ENCODE measurements at places on chromosomes 3 and 15. TPM values are rescaled to one million over a fixed set of nuclear protein-coding genes. Genes with fewer than 3 reads are reported as not detected.
A peak's percentile ranks its signal among the peaks of the same experiment; 100 is the strongest.

GRCh38 chr3:69547461-69547880, 161.6 kb upstream of the FRMD4B start:
- no peak for DNase-seq

DNA sequence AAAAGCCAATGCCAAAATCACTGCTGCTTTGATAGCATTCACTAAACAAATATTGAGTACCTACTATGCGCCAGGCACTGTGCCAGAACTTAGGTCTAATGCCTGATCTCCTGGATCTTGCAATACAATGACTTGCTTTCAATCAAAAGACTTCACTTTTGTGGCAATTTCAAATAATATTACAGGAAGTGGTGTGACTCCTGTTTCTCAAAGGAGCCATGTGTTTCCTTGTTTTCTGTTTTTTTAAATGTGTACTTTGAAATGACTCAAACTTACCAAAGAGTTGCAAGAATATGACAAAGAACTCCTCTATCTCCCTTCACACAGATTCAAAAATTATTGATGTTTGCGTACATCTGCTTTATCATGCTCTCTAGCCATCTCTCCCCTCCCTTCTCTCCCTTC, 18.3 kb downstream of the OSBPL10 start:
- DNase-seq, result peak; percentile 86

DUOX1 gene
- not detected for total RNA-seq

CYP1A1 gene
- total RNA-seq, result 2.5 TPM

- peak; percentile 64 for DNase-seq
Measured at GRCh38 chr3:190912736-190913135, 50.2 kb upstream of the GMNC start.

ECE2 gene
- total RNA-seq, result not detected

- DNase-seq, result peak; percentile 30
Measured at GRCh38 chr3:16290007-16290826, 25.2 kb downstream of the OXNAD1 start.

GRCh38 chr15:50652671-50653070, 33.9 kb downstream of the TRPM7 start:
- DNase-seq, result no peak

DNA sequence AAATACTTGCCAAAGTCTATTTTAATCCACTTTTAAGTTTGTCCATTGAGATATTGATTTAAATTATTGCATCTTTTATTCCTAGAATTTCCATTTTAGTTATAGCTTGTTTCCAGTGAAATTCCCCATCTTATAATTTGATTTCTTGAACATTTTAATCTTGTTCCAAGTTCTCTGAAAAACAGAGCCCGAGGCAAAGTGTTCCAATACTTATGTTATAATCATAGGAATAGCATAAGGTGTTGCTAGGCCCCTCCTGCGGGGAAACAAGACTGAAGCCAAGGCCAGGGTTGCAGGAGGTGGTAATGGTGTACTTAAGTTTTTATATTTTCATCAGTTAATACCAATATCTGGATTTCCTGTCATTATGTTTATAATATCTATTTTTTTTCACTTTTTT, 226.6 kb downstream of the ADAMTSL3 start:
- no peak for DNase-seq

PHLDB2 gene
- 58.5 TPM for total RNA-seq

SLC24A5 gene
- not detected for total RNA-seq

DNASE1L3 gene
- total RNA-seq, result not detected

DNA sequence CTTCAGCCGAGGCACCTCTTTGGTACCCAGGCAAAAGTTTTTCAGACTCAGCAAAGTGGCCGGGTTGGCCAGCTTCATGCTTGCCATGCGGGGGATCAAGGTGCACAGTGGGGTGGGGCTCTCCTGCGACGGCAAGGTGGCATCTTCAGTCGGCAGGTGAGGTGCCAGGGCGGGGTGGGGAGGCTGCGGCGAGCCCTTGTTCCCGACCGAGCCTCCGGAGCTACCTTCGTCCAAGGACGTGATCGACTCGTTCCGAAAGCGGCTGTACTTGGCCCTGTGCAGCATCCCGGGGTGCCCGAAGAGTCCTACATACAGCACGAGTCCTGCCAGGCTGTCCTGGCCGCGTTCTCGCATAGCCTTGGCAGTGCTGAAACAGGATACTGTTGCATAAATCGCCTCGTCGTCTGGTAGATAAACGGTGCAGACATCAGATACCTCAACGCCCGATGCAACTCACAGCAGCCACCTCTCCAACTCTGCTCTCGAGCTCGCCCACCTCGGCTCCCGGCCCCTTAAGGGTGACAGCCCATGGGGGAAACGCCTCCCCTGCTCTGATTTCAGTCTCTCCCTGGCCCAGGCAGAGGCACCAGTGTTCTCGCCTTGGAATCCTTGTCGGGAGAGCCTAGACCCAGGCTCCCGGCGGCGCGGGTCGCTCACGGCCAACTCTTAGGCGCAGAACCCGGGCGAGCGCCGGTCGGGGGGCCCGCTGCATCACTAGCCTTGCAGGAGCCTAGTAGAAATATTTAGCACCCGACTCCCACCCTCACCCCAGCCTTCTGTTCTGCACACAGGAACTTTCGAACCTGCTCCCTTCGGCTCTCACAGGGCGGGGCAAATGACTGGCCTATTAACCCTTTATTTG, 826 bp downstream of the SHC4 start:
- DNase-seq, result no peak

DNA sequence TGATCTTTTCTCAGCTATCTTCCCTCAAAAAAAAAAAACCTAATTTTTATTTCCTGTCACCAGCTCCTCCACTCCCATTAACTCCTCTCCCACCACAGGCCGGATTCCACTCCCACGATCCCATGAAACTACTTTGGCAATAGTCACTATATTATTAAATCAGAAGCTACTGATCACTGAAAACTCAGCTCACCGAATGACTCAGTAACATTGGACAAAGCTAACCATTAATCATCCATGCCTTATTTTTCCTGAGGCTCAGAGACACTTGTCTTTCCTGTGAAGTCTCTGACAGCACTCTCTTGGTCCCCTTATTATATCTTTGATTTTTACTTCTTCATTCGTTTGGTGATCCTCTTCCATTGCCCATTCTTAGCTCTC, 260.2 kb downstream of the CGGBP1 start:
- DNase-seq, result peak; percentile 60

GRCh38 chr3:87413814-87414213, 137.4 kb upstream of the POU1F1 start:
- no peak for DNase-seq

PLOD2 gene
- total RNA-seq, result 74.7 TPM

- no peak for DNase-seq
Measured at GRCh38 chr15:57532731-57533447, 58.8 kb upstream of the MYZAP start.

GP5 gene
- not detected for total RNA-seq

DNA sequence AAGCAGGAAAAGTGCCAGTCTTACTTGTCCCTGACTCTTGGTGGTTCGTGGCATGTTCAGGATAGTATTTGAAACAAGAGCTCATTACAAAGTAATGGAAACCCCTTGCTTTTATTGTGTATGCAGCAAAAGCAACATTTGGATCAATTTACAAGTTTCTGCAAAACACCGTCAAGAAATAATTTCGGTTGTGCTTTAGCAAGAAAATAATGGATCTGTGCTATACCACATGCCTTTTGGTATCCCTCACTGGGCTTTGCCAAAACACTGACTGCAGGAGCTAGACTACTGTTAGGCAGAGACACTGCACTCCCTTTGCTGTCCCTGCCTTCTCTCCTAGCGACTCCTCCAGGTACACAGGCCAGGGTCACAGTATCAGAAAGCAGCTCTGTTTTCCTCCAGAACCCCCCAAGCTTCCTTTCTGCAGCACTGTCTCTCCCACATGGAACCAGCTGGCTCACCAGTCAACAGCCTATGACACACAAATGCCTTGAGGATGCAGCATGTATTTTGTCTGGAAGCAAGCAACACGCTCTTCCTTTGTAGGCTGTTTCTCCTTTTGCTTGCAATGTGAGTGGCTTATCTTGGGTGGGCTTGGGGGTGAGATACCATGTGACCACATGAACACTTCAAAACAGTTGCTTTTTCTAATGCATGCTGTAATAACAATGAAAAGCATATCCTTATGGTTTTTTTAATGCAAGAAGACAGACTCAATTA, 111.4 kb downstream of the PGPEP1L start:
- DNase-seq, result peak; percentile 63

MESP2 gene
- not detected for total RNA-seq

FRMD5 gene
- 28.1 TPM for total RNA-seq

DNA sequence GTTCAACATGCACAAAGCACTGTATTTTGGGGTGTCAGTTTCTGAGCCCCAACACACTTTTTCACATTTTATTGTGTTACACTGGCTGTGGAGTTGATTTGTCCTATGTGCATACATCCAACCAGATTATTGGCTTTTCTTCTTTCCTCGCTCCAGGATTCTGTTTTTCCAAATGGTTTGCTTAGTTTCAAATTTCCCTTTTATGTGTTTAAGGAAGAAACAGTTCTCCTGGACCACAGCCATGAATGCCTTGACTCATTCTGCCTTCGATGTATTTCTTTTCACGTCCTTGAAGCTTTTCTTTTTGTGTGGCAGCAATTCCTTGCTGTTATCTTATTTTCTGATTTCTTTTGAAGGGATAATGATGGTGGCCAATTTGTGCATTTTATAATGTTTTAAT, 53.8 kb downstream of the CACNA2D3 start:
- DNase-seq, result no peak

All from HT1080 (cell line).